ENCODE measurements at places on chromosomes 2 and 18. TPM values are rescaled to one million over a fixed set of nuclear protein-coding genes. Genes with fewer than 3 reads are reported as not detected.

DNA sequence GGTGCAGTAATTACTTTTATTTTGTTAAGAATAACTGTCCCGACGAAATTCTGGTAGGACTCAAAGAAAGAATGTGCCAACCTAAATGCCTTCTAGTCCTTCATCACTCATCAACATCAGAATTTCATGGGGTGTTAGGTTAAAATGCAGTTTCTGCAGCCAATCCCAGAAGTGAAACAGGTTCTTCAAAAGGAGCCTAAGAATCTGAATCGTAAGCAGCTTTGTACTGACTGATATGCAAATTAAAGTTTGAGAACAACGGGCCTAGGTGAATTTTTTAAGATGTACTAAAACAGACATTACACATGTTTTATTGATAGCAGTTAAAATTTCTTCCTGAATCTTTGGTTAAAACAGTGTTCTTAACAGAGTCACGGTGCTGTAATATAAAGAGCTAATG is 140.3 kb upstream of the ZC3H15 start:
- DNase-seq, result no peak

Gene RIT2
- total RNA-seq, result not detected

GRCh38 chr2:109472974-109473373 is 140.8 kb downstream of the SEPTIN10 start:
- DNase-seq, result no peak

DNA sequence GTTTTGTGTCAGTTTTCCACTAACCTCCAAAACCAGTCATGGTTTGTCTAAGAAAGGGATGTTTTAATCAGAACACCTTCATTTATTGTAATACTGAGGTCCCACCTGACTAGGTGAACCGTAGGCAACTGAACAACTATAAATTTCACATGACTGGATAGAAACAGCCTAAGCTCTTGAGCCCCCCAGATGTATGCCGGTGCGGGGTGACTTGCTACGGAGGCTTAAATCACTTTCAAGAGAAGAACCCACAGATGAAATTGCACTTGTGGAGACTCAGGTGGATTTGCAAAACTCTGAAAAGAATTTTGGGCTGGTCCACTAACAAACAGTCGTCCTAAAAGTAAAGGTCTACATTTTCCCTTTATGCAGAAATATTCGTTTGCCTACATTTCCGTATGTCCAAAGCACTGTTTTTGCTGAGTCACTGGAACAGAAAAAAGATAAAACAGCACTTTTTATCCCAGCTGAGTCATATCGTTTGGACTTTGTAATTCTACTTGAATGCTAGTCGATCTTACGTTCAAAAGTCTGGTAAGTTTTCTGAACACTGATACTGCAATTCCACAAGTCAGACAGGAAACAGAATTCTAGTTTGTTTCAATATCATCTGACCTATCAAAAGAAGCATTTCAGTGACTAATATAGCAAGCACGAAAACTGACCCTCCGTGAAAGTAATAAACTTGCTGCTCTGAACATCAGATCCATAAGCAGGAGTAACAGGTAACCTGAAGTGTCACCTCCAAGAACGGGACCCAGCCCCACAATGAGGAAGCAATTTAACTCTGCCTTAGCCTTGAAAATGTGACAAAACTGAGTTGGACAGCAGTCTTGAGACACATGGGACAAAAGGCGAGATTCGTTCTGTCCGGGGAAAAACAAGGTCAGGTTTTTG is 18.1 kb downstream of the ZNF516 start:
- no peak for DNase-seq

DNA sequence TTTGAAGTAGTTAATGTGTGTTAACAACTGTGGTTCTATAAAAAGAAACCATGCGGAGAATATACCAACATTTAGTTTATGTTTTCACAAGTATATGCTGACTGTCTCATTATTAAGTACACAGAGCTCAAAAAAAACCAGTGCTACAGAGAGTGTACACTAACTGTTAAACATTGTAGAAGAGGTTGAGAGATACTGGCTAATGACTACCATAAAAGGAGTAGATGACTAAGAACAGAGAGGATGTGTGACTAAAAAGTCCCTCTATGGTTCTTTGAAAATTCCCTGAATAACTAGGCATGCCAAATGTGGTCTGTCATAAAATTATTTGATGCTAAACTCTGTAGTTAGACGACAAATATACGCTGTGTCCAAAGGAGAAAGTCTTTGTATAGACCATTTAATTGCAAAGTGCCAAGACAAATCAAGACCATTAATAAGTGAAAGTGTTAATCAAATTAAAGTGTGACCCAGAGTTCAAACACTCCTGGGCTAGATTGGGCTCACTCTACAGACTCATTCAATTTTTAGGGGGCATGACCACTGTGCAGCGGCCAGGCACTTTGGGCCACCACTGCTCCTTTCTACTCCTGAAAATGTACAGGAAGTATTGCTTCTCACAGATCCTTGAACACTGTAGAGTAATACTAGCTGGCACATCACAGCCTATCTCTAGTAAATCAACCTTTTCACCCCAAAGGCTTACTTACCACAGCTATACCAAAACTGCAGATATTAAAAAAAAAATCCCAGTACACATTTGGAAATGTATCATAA is 45.1 kb upstream of the SERTAD2 start:
- no peak for DNase-seq

GRCh38 chr2:8000870-8001269 is 681.0 kb upstream of the ID2 start:
- DNase-seq, result no peak
